ENCODE measurements at places on chromosomes 13 and 19. TPM values are rescaled to one million over a fixed set of nuclear protein-coding genes. Genes with fewer than 3 reads are reported as not detected.

- no peak overlapping the region for H3K4me3 ChIP-seq
- no peaks in the 10 kb centered on the region for H3K27me3 ChIP-seq
- peaks cover 35% of the 10 kb centered on the region for H3K36me3 ChIP-seq
- H3K27ac ChIP-seq = no peak overlapping the region
- DNase-seq = no peak
- no peaks in the 10 kb centered on the region for H3K4me1 ChIP-seq
Observed at GRCh38 chr19:14450168-14450874, 17.2 kb downstream of the PKN1 start.

GRCh38 chr13:78020861-78021260 lies 102.2 kb upstream of the EDNRB start:
- peaks cover 12% of the 10 kb centered on the region for H3K4me1 ChIP-seq
- no peaks in the 10 kb centered on the region for H3K27me3 ChIP-seq
- peaks cover 5% of the 10 kb centered on the region for H3K36me3 ChIP-seq
- H3K4me3 ChIP-seq = no peak overlapping the region
- H3K27ac ChIP-seq = no peak overlapping the region
- DNase-seq = no peak

DNA sequence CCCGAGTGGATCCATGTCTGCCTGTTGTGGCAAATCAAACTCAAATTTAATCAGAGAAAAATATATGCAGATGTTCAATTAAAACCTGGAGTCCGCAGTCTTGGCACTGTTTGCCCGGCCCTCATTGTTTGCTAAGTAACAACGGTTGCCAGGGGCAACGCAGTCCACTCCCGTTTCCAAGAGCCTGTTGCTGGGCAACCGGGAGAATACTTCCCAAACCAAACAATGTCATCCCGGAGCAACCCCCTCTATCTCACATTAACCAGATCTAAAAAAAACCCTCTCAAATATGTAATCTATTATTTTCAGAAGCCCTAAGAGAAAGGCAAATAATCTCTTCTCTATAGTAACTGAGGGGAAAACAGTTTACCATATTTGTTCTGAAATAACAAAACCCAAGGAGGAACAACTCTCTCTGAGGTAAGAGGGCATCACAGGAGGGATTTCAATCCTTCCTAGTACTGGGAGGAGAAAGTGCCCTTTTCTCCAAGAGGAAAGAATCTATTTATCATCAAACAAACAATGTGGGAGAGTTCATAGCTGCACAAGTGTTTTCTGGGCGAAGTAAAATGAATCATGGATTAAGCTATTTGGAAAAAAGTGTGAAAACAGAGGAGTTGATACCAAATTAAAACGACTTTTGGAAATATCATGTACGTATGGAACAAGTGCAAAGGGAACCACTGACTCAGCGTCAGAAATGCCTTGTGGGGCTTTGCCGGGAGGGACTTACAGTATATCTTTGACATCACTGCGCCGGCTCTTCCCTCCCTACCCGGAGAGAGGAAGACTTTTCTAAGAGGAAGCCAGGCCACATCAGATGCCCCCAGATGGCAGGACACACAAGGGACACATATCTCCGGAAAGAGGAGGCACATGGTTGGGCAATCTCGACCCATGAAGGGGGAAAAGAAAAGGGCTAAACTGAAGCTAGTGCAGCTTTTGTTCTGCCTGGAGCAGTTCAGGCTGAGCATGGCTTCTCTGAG lies 43.3 kb downstream of the RFX2 start:
- DNase-seq = peak; percentile 74
- H3K36me3 ChIP-seq = no peaks in the 10 kb centered on the region
- H3K4me1 ChIP-seq = peaks cover 75% of the 10 kb centered on the region
- peak overlapping the region; percentile 98 for H3K27ac ChIP-seq
- no peaks in the 10 kb centered on the region for H3K27me3 ChIP-seq

DNA sequence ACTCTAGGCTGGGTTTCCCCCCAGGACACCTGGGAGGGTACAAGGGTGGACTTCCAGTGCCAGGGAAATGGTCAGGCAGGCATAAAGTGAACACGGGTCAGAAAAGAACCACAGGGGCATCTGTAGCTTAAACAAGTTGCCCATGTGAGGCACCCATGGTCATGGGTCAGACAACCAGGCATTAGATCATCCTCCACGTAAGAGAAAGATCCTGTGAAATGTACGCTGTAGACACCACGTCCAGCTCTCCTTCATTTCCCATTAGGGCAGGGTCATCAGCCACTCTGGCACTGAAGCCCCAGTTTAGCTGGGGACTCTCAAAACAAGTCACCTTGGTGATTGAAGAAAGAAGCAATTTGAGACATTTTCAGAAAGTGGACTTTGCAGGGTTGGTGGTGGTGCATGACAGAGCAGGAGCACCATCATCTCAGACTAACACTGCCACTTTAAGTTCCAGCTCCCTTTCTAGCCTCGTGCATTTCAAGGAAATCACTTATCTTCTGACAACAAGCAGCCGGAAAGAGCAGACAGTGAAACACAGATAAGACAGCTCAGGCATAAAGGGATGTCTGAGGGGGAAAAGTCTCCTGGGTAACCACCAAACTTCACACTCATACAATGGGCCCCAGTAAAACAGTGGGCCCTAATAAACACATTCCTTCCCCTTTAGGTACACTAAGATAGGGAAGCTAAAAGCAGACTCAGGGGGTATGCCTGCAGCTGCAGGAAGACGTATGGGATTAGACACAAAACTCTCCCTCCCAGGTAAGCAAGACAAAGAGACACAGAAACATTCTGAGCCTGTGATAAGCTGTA lies 16.1 kb upstream of the SIGLEC6 start:
- no peak for DNase-seq
- no peaks in the 10 kb centered on the region for H3K4me1 ChIP-seq

- no peaks in the 10 kb centered on the region for H3K36me3 ChIP-seq
- no peak overlapping the region for H3K27ac ChIP-seq
- peaks cover 3% of the 10 kb centered on the region for H3K27me3 ChIP-seq
- no peak for DNase-seq
- no peak overlapping the region for H3K4me3 ChIP-seq
- peaks cover 20% of the 10 kb centered on the region for H3K4me1 ChIP-seq
Observed at GRCh38 chr13:99911965-99912566, 59.5 kb downstream of the ZIC5 start.

GRCh38 chr19:6424195-6424938 lies at the start of gene KHSRP:
TSS of gene KHSRP (minus strand) at chr19:6424811. CDS start at chr19:6424701, 110 bp downstream.
- no peaks in the 10 kb centered on the region for H3K27me3 ChIP-seq
- H3K4me3 ChIP-seq = peak within 1 kb of the TSS; percentile 85
- DNase-seq = no peak
- peak within 1 kb of the TSS; percentile 95 for H3K27ac ChIP-seq

DNA sequence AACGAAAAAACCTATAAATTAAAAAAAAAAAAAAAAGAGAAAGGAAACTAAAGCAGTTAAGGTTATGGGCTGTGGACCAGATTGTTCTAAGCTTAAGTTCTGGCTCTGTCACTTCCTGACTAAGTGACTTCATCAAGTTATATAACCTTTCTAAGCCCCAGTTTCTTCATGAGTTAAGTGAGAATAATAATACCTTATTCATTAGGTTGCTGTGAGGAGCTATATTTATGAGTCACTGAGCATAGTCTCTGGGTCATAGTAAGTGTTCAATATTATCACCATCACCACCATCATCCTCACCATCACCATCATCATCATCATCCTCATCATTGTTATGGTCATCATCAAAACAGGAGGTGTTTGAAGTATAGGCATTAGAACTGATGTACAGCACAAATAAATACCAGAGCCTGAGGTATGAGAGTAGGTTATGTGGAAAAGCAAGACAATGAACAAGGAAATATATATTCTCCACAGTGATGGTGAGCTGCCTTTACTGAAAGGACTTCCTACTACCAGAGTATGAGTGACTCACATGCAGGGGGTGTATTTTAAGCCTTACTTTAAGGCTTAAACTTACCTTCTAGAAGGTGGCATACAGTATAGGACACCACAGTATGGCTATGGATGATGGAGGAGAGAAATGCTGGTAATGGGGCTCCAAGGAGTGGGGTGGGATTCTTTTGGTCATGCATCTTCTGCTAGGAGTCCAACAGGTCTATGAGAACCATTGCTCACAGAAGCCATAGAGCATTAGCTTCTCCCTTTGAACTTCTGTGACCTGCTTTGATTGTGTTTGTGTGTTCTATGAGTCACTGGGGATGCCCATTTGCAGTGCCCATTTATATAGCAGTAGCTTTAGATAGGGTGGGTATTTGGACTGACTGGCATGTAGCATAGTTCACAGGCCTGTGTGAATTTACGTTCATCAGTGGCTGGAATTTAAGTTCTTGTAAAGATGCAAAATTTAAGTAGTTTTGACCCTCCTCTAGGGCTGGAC lies 104.4 kb downstream of the KLF5 start:
- H3K4me1 ChIP-seq = peaks cover 7% of the 10 kb centered on the region
- no peak overlapping the region for H3K27ac ChIP-seq
- DNase-seq = no peak
- H3K27me3 ChIP-seq = no peaks in the 10 kb centered on the region
- H3K36me3 ChIP-seq = peaks cover 3% of the 10 kb centered on the region

DNA sequence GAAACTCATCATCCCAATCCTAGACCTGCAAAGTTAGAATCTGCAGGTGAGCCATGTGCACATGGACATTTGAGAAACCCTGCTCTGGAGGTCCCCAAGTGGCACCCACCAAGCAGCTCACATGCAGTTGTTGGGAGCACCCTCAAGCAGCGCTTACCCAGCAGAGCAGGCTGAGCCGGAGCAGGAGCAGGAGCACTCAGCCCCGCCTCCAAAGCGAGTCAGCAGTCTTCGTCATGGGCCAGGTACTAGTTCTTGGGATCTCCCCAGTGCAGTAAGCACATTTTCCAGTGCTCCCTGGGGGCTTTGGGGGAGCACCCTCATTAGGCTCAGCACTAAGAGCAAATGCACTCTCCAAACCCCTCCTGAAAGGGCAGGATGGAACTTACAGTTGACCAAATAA lies 572.7 kb downstream of the IRS2 start:
- H3K36me3 ChIP-seq = no peaks in the 10 kb centered on the region
- H3K4me1 ChIP-seq = peaks cover 23% of the 10 kb centered on the region
- no peak for DNase-seq
- no peak overlapping the region for H3K27ac ChIP-seq
- no peak overlapping the region for H3K4me3 ChIP-seq

The PSG11 gene
- total RNA-seq = not detected

The TJP3 gene
- total RNA-seq = not detected

The C1QTNF9B gene
- not detected for total RNA-seq

All from chondrocyte (in vitro differentiated cells).